Activated CD8-positive, alpha-beta memory T cell treated with anti-CD3 and anti-CD28 coated beads, Interleukin-2, amount 10 ng/mL, durations not matched to agents 7 days and 5 days (primary cell): ENCODE measurements at places on chromosomes 13 and 19. TPM values are rescaled to one million over a fixed set of nuclear protein-coding genes. Genes with fewer than 3 reads are reported as not detected.

Gene CEACAM20
- total RNA-seq, result not detected

Gene ZNF730
- total RNA-seq, result 0.45 TPM

DNA sequence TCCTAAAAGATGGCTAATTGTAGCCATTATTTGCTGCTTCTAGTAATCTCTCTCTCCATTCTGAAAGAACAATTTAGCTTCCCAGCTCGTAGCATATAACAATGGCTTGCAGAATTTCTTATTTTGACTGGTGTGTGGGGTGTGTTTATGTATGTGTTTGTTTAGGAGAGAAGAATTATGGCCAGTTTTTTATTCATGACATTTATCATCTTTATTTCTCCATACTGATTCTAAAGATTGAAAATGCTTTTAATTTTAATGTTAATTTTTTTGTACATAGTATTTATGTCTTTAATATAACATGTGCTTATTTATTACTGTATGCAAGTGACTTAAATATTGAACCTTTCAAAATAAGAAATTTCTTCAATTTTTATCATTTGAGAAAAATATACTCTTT is 115.8 kb upstream of the TMTC4 start:
- no peak for DNase-seq

- DNase-seq, result no peak
Measured at GRCh38 chr13:57899096-57899495, 267.6 kb downstream of the PCDH17 start.

Gene PRKD2
- total RNA-seq, result 147 TPM

Gene SIGLECL1
- not detected for total RNA-seq

DNA sequence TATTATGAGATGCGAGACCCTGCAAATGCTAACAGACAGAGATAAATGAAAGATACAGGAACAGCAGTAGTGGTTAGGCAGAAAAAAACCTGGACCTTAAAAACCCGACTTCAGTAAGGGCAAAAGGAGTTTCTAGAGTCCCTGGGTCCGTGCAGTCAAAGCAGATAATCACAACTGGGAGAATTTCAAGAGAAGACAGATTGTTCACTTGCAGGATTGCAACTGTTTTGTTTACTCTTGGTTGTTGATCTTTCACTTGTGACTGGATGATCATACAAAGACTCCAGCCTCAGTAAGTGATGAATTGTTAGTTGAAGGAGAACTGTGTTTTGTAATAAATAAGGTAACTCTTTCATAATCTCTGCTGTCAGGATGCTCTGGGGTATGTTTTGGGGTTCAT is 135.1 kb downstream of the GPC6 start:
- DNase-seq, result no peak

DNA sequence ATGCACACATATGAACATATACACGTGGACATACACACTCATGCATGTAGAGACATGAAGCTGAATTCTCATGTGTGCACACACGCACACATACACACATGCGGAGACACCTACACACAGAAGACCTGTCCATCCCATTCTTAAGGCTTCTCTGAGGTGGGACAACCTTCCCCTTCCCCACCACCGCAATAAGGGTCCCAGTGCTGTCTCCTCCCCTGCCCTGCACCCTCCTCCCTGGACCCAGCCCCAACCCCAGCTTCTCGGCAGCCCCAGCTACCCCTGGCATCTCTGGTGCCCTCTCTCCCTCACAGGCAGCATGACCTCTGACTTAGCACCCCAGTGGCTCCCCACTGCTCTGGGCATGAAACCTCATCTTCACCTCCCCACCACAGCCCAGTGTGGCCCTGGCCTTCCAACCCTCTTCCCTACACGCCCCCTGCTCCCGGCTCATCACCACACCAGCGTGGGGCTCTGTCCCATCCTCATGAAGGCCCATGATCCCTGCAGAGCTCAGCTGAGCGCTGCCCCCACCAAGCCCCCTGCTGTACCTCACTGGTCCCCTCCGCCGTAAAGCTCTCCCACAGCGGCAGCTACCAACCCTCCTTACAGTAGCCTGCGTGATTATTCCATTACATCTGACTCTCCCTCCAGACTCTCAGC is 204.1 kb upstream of the ZNF536 start:
- no peak for DNase-seq

DNA sequence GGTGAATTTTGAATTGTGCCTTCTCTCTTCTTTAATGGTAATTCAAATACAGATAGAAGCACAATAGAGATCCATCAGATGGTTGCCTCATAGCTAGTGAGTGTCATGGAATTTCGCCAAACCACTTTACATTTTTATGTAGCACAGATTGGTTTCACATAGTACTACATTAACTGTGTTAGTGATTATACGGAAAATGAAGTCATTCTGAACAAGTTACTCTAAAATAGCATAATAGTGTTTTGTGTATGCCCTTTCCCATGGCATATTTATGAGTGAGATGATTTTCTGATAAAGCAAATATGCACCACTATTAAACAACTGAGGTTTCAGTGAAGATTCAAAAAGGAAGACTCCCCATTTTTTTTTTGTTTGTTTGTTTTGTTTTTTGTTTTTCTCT is 1623.5 kb downstream of the PCDH9 start:
- no peak for DNase-seq

- DNase-seq, result no peak
Measured at GRCh38 chr13:78712831-78713230, 53.9 kb upstream of the OBI1 start.

DNA sequence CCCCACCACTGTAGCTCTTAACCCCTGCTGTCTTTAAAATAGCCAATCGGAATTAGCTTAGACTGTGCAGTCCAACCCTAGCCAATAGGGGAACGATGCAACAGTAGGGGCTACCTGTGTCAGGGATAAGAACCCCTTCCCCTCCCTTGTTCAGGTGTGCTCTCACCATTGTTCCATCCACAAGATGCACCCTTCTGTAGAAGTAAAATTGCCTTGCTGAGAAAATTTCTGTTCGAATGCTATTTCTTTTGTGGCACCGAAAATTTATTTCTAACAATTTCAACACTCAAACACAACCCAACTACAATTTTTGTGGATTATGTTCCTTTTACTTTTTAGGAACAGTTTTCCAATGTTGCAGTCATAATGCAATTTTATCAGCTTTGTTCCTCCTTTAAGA is 3.6 kb upstream of the ZNF583 start:
- no peak for DNase-seq

DNA sequence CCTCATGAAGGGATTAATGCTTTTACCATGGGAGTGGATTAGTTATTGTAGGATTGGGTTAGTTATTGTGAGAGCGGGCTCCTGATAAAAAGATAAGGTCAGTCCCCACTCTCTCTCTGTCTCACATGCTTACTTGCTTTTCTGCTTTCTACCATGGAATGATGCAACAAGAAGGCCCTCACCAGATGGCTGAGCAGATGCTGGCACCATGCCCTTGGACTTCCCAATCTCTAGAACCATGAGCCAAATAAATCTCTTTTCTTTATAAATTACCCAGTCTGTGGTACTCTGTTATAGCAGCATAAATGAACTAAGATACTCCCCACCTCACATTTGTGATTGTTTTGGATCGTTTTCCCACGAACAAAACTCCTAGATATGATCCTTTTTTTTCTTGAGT is 353.8 kb downstream of the DNAJC15 start:
- no peak for DNase-seq

Gene MISP3
- 2.4 TPM for total RNA-seq

Gene DIRAS1
- total RNA-seq, result not detected

GRCh38 chr13:33545492-33545891 is 259.9 kb upstream of the STARD13 start:
- no peak for DNase-seq

Gene ALOX5AP
- 184 TPM for total RNA-seq

Gene ZNF724
- 15.8 TPM for total RNA-seq

GRCh38 chr13:99057310-99057975 is 79.6 kb upstream of the DOCK9 start:
- DNase-seq, result no peak

- no peak for DNase-seq
Measured at GRCh38 chr19:42303101-42303464, 659 bp upstream of the PAFAH1B3 start.

- no peak for DNase-seq
Measured at GRCh38 chr13:74301258-74301935, 167.2 kb upstream of the KLF12 start.

Gene ELAVL3
- total RNA-seq, result not detected

GRCh38 chr13:110206185-110206584 is 100.8 kb downstream of the COL4A1 start:
- DNase-seq, result no peak

DNA sequence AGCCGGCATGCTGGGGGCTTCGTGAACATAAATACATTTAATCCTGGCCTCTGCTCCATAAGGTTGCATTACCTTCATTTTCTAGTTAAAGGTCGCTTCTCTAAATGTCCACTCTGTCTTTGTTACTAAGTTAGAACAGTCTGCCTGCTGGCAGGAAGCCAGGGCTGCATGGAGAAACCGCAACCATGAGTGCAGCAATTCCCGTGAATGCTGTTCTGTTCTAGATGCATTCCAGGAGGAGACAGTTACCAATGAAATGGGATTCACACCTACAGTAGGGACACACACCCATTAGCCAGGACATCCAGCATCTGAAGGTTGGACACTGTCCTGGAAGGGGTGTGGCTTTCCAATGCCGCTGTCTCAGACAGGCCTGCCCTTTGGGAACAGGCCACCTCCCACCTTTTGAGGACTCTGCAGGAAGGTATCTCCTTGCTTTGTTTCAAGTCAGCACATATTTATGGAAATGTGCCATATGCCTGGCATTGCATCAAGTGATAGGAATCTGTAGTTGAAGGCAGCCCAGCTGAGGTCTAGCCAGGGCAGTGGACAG is 129.7 kb downstream of the SLC7A1 start:
- DNase-seq, result no peak

GRCh38 chr19:41566001-41566400 is 10.0 kb upstream of the CEACAM21 start:
- DNase-seq, result no peak

DNA sequence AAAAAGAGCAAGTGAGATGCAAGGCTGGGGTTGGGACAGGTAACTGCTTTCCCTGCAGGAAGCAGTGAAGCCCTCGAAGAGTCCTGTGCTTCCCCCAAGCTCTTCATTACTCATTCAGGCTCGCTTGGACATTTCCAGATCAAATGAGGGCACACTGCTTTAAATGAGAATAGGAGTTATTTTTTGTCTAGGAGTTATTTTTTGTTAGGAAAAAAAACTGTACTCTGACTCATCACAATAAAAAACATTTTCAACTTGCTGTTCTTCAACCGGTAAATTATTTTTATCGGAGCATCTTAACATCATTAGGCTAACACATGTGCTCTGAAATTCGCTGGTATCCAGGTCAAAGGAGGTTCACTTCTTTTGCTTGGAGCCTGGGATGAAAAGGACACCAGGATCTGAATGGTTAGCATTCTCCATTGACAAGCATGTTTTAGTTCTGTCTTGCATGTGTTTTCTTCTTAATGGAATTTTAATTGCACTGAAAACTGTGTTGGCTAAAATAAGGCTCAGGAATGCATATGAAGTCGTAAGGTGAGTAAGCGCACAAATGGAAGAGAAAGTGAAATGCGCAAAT is 80.7 kb upstream of the STK24 start:
- DNase-seq, result no peak

Gene ZNF480
- 10.6 TPM for total RNA-seq
